Fibroblast of mammary gland (primary cell): ENCODE measurements at places on chromosomes 5 and 9.

GRCh38 chr5:179313849-179314521, 31.3 kb downstream of the ADAMTS2 start:
- peak; percentile 96 for DNase-seq

DNA sequence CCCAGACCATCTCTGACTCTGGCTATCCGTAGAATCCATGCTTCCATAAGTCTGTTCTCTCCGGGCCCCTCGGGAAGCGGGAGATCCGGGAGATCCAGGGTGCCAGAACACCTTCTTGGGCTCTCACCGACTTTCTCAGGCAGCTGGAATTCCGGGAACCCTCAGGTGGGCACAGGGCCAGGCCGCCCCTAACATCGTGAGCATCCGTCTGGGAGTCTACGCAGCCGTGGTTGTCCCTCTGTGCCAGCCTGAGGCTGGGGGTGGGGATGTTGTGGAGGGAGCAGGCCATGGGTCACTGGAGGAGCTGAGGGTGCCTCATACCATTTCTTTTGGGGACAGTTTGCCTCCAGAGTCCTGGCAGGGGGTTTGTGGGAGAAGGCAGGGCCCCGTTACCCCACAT, 92.3 kb upstream of the COL5A1 start:
- no peak for DNase-seq

DNA sequence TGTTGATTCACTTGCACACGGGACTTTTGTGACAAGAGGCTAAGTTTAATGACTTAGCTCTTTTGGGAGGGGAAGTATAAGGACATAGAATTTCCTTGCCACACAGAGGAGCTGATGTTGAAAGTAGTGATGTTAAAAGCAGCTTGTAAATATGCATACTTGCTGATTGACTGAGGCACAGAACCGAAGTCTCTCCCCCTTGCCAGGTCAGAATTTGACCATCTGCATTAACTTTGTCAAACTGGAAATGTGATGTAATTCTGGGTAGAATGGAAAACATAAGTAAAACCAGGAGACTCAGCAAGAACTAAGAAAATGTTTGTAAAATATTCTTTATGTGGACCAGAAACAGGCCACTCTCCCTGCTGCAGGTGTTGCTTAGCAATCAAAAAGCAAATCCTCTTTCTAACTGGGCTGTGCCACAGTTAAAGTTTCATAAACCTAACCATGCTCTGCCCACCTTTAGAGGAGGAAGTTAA, 284.2 kb downstream of the NR3C1 start:
- no peak for DNase-seq

GRCh38 chr9:8329561-8330283, 530.1 kb upstream of the DMAC1 start:
- no peak for DNase-seq

- no peak for DNase-seq
These were observed 163.8 kb downstream of the TSSK1B start for GRCh38 chr5:113271015-113271414.

DNA sequence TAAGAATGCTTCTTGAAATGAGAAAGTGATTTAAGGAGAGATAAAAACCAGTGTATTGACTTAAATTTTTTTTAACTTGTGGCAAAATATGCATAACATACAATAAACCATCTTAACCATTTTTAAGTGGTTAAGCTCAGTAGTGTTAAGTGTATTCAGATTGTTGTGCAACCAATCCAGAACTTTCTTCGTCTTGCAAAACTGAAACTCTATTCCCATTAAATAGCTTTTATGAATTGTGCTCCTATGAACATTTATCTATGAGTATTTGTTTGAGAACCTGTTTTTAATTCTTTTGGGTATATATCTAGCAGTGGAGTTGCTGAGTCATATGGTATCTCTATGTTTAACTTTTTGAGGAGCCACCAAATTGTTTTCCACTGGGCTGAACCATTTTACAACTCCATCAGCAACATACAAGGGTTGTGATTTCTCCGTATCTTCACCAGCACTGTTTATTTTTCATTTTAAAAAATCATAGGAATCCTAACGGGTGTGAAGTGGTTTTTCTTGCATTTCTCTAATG, 76.6 kb upstream of the ACTBL2 start:
- no peak for DNase-seq

- DNase-seq, result no peak
These were observed 72.8 kb downstream of the STARD4 start for GRCh38 chr5:111439473-111440075.

DNA sequence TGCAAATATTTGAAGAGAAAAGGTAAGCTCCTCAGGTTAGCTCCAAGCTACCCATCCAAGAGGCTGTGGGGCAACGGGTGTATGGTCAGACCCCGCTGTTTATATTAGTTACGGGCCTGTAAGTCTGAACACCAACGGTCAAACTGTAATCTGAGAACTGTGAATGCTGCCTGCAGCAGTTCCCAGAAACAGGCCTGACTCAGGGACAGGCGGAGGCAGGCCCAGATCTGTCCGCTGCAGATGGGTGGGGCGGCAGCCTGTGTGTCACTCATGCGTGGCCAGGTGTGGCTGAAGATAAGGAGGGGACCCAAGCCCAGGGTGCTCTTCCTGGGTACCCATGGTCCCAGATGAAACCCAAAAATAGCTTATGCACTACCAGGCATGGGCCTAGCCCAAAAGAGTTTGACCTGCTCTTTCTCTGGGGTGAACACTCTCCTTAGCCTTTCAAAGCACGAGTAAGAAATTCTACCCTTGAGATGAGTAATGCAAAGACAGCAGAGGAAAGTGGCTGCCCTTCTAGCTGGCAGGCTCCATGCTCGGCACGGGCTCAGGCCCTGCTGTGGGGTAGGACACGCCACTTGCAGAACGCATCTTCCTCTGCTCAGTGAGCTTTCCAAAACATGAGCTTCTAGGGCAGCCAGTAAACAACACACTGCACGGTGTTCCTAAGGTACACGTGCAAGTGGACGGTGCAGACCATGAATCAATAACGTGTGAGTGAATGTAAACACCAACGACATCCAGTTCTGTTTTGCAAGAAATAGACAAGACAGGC, 9.1 kb downstream of the UBAC1 start:
- DNase-seq, result peak; percentile 62

GRCh38 chr5:157659868-157660660, 7.8 kb upstream of the SOX30 start:
- no peak for DNase-seq

DNA sequence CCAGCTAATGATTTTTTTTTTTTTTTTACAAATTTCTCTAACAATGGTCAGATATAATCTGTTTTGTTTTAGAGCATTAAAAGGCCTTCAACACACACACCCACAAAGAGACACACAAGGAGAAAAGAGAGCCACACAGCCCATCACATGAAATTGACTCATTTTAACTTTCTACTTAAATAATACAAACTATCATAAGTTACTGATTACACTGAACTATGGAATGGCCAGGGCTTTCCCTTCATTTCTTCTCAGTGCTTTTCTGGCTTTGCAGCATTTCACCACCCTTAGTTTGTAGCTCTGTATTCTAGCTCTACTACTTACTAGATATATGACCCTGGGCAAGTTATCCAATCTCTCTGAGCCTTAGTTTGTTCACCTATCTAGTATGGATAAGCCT, 13.2 kb downstream of the REEP5 start:
- no peak for DNase-seq

- no peak for DNase-seq
These were observed 25.2 kb downstream of the DUSP1 start for GRCh38 chr5:172745838-172746237.

GRCh38 chr5:126098330-126099017, 324.7 kb upstream of the GRAMD2B start:
- DNase-seq, result peak; percentile 76

- DNase-seq, result peak; percentile 35
These were observed 27.0 kb downstream of the C5 start for GRCh38 chr9:121023064-121023463.

GRCh38 chr5:160188141-160189015, 40.9 kb upstream of the FABP6 start:
- DNase-seq, result peak; percentile 72

- no peak for DNase-seq
These were observed 784 bp upstream of the MSANTD3 start for GRCh38 chr9:100426189-100426529.

DNA sequence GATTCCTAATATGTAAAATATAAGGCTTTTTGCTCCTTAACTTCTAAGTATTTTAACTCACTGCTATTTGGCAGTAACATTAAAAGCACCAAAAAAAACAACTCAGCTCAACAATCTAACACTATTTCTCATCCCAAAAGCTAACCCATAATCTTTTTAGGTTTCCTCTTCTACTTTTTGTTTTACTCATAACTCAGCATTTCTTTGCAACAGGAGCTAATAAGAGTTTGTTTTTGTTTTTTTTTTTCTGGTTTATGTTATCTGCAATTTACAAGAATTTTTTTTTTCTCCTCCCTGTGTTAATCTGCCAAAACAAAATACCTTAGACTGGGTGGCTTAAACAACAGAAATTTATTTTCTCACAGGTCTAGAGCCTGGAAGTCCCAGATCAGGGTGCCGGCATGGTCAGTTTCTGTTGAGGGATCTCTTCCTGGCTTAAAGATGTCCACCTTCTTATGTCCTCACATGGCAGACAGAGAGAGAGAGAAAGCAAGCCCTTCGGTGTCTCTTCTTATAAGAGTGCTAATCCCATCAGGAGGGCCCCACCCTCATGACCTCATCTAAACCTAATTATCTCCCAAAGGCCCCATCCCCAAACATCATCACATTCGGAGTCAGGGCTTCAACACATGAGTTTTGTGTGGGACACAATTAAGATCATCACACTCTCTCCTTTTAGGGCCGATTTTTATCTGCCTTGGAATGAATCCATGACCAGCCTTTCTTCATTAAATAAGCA, 31.2 kb downstream of the ARL15 start:
- no peak for DNase-seq

- DNase-seq, result peak; percentile 46
These were observed 95.3 kb downstream of the TTLL11 start for GRCh38 chr9:121997791-121998190.

DNA sequence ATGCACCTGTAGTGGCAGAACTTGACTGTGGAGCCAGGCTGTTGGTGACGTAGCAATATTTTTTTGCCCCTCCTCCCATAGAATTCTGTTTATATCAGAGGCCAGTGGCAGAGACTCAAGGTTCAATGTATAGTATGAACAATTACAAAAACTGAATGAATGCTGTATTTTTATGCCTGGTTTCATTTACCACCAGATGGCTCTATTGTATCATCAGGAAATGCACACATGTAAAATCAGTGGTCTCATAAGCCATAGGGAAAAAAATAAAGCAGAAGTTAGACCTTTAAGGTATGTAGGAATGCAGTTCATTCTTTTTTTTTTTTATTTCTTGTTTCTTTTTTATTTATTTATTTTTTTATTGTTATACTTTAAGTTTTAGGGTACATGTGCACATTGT, 43.6 kb downstream of the CCDC192 start:
- DNase-seq, result peak; percentile 44

DNA sequence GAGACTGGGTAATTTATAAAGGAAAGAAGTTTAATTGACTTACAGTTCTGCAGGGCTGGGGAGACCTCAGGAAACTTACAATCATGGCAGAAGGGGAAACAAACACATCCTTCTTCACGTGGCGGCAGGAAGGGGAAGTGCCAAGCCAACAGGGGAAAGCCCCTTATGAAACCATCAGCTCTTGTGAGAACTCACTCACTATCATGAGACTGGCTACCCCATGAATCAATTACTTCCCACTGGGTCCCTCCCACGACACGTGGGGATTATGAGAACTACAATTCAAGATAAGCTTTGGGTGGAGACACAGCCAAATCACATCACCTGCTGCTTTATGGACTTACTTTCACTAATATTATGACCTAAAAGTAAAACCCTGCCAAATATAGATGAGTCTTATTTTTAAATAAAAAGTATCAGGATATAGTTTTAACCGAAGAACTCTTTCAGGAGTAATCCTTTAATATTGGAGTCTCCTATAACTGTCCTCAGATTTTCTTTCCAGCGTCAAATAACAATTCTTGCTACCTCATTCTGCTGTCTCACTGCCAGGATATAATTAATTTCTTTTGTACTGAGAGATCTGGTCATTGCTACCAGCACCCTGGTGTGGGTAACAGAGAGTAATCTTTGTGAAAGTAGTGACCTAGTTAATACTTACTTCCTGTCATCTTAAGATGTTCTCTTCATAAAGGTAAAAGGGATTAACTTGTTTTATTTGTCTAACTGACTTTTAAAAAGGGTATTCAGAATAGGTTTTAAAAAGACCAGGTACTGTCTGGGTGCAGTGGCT, 68.6 kb downstream of the NLN start:
- DNase-seq, result no peak

DNA sequence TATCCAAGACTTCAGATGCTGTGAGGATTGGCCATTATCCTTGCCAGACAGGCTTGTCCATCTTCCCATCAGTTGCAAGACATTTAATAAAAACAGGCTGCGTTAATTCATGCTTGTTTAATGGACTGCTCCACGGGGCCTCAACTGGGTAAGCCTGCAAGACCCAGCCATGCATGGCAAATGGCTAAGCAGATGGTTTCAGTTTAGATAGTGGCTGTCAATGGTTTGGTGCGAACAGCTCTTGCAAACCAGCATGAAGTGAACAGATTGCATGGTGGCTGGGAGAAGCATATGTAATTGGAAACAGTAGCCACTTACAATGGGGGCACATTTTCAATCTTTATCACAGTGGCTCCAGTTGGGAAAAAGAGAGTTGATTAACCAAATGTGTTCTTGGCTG, 628.2 kb upstream of the KLF4 start:
- DNase-seq, result no peak
